ENCODE measurements at places on chromosomes 16 and 17.

- no peak for DNase-seq
Measured at GRCh38 chr16:11075163-11075562, 130.8 kb downstream of the CLEC16A start.

- DNase-seq = no peak
Measured at GRCh38 chr17:6526362-6527152, 29.8 kb downstream of the PITPNM3 start.

GRCh38 chr17:72296456-72296855 lies 175.6 kb downstream of the SOX9 start:
- no peak for DNase-seq

DNA sequence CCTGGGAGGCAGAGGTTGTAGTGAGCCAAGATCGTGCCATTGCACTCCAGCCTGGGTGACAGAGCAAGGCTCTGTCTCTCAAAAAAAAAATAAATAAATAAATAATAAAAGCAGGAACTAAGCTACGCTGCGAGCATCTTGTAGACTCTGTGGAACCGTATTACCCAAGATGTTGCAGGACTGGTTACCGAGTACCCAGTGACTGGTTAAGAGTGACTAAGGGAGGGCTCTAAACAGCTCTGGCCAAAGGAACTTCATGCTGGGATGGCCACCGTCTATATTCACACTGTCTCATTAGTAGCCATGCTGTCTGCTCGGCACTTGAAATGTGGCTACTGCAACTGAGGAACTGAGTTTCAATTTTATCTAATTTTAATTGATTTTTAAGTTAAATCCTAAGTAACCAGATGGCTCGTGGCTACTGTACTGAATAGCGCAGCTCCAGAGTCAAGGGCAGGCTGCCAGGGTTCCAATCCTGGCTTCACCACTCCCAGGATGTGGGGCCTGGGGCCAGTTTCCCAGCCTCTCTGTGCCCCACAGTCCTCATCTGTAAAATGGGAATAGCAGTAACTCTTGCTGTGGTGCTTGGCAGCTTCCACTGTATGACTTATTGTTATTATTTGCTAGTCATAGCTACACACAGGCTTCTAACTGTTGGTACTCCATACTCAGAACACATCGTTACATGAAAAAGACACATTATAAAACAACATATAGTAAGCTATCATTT lies 3.0 kb downstream of the NTAN1 start:
- no peak for DNase-seq
